ENCODE measurements at places on chromosomes 7 and 10.

DNA sequence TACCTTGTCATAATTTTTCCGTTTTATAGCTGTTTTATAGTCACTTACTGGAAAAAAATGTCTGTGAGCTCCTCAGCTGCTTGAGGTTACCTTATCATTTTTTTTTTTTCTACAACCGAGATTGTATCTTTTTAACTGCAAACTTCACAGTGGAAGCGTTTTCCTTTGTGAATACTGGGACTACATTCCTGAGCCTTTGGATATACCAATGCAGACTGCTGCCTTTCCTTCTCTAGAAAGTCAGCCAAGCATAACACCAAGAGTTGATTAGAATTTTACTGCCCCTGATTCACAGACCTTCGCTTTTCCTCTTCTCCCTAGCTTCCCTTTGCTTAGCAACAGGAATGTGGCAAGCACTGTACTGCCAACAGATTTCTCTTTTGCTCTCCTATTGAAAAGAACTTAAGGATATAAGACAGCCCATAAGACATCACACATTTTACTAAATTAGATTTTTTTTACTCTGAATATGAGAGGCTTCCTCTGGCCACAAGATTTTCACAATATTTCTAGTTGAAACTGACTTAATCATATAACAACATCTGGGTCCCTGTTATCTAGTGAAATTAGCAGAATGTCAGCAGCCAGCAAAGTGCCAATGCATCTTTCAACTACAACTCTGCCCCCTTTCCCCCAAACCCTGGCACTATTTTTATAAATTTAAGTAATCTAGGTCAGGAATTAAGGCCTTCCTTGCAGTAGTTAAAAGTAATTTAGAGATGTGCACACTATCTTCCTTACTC lies 170.6 kb downstream of the PRKG1 start:
- no peak for DNase-seq

- DNase-seq = no peak
Observed at GRCh38 chr7:73830681-73831583, at the start of gene CLDN4. TSS of gene CLDN4 (plus strand) at chr7:73830996. CDS start at chr7:73831202, 206 bp downstream.

DNA sequence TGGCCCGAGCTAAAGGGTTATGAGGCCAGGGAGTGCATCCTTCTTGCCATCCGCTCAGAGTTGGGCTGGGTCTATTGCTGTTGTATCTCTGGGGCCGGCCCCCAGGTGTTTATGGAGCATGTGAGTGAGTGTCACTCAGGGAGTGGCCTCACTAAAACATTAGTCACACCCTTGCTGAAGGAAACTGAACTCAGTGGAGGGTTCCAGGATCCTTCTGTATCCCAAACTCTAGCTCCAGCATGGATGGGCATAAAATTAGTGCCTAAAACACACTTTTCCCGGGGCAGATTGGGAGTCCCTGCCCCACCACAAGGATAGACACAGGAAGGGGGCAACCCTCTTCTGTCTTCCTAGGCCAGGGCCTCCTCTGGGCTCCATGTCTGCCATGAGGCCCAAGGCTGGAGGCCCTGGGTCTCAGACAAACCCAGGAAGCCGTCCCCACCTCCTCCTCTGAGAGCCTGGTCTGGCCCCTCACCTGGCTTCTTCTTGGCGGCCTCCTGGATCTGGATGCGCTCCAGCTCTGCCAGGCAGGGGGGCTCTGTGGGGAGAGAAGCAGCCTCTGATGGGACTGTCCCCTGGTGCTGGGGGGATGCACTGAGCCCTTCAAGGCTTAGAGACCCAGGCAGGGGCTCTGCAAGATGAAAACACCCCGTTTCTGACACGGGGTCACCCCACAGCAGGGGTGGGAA lies 24.5 kb downstream of the SPOCK2 start:
- no peak for DNase-seq

GRCh38 chr7:82404652-82405051 lies 38.9 kb downstream of the CACNA2D1 start:
- no peak for DNase-seq

- DNase-seq = no peak
Observed at GRCh38 chr10:62037166-62037831, 135.8 kb downstream of the ARID5B start.

DNA sequence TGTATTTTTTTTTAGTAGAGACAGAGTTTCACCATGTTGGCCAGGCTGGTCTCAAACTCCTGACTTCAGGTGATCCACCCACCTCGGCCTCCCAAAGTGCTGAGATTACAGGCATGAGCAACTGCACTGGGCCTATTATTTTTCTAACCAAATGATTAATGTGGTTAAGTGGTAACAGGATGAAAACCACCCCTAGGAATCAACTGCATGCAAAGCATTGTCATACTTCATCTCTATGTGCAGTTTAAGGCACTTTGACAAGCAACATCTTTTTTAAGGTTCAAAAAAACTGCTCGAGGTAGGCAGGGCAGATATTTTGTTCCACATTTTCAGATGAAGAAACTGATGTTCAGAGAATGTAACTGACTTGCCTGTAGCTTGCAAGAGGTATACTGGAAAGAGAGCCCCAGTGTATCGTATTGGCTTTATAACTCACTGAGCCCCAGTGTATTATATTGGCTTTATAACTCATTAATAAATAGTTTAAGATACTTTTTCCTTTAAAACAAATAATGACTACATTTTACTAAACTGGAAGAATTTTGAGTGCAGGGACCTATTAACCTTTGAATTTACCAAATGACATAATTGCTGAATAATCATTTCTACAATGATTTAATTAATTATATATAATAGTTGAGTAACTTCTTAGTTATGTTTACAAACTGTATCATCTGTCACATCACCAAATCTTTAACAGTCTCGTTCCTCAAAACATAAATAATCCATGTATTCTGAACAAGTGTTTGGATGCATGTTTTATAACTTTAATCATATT lies 38.1 kb downstream of the RTKN2 start:
- no peak for DNase-seq

- DNase-seq = no peak
Observed at GRCh38 chr7:22980422-22980821, 33.5 kb downstream of the HYCC1 start.

GRCh38 chr10:99536338-99537085 lies 3.8 kb downstream of the NKX2-3 start:
- no peak for DNase-seq

DNA sequence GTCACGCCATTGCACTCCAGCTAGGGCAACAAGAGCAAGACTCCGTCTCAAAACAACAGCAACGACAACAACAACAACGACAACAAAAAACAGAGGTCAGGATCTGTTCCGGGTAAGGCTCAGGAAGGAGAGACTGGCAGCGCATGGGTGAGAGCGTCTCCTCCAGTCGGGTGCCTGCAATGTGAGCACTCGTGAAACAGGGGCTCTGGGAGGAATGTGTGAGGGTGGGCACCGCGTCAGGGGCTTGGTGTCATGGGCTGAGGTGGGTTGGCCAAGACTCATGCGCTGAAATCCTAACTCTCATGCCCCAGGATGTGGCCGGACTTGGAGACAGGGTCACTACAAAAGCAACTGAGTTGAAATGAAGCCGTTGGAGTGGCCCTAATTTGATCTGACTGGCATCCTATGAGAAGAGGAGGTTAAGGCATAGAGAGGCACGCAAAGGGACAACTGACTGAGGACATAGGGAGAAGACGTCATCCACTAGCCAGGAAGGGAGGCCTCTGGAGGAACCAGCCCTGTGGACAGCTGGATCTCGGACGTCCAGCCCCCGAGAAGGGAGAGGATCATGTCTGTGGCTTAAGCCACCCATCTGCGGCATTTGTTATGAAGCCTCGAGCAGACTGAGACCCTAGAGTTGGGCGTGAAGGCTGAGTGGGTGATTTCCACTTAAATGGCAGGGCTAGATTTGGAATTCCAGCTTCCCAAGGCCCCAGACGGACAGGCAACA lies 241.5 kb upstream of the PITRM1 start:
- DNase-seq = no peak

- no peak for DNase-seq
Observed at GRCh38 chr10:120530699-120531098, 73.7 kb downstream of the PLPP4 start.

Measured in NK-92 treated with Interleukin-12 subunit alpha and Interleukin-12 subunit beta, amount 100 ng/mL, for 24 hours (cell line).